ENCODE measurements at places on chromosomes 12 and 14.

GRCh38 chr14:88348546-88348945 lies 25.5 kb upstream of the KCNK10 start:
- no peak for DNase-seq

GRCh38 chr12:82955043-82955442 lies 268.3 kb downstream of the TMTC2 start:
- no peak for DNase-seq

DNA sequence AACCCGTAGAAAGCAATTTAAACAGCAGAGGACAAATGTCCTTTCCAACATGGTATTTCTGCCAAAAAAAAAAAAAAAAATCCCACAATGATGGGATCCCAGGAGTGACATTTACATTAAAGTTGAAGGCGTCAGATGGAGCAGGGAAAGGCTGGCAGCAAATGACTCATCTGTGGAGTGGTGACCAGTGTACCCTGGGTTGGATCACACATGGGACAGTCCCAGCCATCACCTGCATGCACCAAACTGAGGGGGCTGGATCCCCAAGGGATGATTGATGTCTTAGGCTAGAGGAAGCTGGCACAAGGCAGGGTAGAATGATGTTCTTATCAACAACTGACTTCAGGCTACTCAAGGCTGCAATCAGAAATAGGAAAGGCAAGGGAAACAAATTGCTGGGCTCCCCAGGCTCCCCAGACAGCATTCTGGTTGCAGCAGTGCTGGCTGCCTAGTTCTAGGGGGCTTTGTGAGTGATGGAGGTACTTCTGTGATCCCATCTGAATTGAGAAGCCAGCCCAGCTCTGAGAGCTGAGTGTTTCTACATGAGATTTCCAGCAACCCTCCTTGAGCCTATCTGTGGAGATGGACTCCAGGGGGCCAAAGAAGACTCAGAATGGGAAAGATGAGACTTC lies 117.9 kb downstream of the DPF3 start:
- peak; percentile 49 for DNase-seq

GRCh38 chr14:77589099-77589498 lies 27.3 kb downstream of the SPTLC2 start:
- DNase-seq = no peak

GRCh38 chr12:130157998-130158753 lies 4.1 kb upstream of the FZD10 start:
- no peak for DNase-seq

- DNase-seq = no peak
Observed at GRCh38 chr12:31618228-31619025, 27.5 kb upstream of the DENND5B start.

GRCh38 chr12:94618995-94619695 lies 31.2 kb downstream of the TMCC3 start:
- no peak for DNase-seq

GRCh38 chr12:60489071-60489470 lies 893.2 kb downstream of the SLC16A7 start:
- DNase-seq = no peak

DNA sequence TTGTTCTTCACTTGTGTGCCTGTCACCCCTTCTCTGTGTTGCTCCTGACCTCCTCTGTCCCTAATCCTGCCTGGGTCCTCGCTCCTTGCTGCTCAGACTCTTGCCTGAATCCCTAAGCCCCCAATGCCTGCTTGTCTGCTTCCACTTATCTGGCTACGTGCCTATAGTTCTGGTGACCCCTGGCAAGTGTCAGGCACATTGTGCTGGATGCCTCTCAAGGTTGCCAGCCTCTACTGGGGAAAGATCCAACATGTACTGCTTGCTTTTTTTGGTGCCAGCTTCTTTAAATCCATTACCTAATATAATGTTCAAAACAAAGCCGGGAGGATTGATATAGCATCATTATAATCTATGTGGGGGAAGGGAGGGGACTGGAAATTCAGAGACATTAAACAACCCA lies 448.0 kb upstream of the CCDC196 start:
- DNase-seq = no peak

GRCh38 chr14:44712024-44712815 lies 205.1 kb upstream of the FSCB start:
- DNase-seq = no peak

- no peak for DNase-seq
Observed at GRCh38 chr12:102504280-102504679, 23.9 kb upstream of the IGF1 start.

DNA sequence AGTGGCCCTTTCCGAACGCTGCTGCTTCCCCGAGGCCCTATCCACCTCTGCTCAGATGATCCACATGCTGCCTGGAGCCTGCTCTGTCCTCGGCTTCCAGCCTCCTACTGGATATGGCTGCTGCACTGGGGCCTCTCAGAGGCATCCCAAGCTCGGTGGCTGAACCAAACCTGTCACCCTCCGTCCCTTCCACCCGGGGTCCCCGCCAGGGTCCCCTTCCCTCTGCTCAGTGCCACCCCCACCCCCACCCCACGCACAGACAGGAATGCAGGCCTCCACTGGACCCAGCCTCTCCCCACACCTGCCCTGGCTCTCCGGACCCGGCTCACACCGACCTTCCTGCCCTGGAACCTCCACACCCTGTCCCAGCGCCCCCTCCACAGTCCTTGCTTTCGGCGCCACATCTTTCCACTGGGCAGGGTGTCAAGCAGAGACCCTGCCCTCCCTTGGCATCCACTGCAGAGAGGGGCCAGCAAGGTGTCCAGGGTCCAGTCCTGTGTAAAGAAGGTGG lies 6.1 kb downstream of the CEP170B start:
- DNase-seq = no peak

- DNase-seq = no peak
Observed at GRCh38 chr14:63878052-63878451, 25.2 kb downstream of the SYNE2 start.
